Activated T-cell treated with anti-CD3 and anti-CD28 coated beads, Interleukin-2, amount 50 U/mL, for 1 hour (primary cell): ENCODE measurements at places on chromosomes 16 and 17.

DNA sequence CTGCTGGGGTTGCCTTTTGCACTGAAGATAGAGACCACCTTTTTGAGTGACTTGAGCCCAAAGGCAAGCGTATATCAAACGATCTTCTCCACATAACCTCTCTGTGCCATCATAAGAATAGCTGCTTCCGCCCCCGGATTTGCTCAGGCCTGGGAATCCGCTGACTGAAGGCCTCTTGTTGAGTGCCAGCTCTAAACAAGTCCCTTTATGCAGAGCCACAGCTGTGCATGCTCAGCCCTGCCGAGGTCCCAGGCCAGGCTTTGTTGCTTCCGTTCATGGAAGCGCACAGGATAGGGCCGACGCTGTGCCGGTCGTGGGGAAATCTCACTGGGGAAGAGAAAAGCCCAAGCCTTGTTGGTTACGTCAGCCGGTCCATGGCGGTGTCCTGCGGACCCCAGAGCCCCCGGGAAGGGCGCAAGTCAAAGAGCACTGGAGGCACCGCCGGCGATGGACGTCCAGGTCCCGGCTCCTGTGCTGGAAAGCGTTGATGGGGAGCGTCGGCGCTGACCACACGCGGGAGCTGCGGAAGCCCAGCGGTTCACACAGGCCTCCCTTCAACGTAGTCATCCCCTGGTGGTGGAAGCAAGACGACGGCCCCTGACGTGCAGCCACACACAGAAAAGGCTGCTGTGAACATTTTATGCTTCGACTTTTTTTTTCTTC is 23.5 kb upstream of the RPL13 start:
- no peak for DNase-seq

- no peak for DNase-seq
These were observed 15.9 kb downstream of the GRB7 start for GRCh38 chr17:39753514-39754160.

- no peak for DNase-seq
These were observed 267.8 kb upstream of the FOXF1 start for GRCh38 chr16:86242244-86243122.

- no peak for DNase-seq
These were observed 90.0 kb downstream of the GNAO1 start for GRCh38 chr16:56281249-56281805.

- DNase-seq: no peak
These were observed 47.4 kb downstream of the KATNIP start for GRCh38 chr16:27597361-27597760.

DNA sequence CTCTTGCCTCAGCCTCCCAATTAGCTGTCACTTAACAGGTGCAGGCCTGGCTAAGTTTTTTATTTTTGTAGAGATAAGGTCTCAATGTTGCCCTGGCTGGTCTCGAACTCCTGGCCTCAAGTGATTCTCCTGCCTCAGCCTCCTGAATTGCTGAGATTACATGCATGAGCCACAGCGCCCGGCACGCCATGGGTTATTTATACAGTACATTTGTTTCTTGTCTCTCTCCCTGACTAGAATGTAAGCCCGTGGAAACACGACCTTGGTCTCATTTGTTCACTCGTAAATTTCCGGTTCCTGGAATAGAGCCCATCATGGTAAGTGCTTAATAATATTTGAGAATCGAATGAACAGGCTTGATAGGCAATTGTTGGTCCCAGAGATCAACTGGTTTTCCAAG is 2.0 kb downstream of the SLC25A19 start:
- DNase-seq: no peak

- DNase-seq: peak; percentile 26
These were observed 667 bp downstream of the OGFOD1 start for GRCh38 chr16:56451753-56452689.

DNA sequence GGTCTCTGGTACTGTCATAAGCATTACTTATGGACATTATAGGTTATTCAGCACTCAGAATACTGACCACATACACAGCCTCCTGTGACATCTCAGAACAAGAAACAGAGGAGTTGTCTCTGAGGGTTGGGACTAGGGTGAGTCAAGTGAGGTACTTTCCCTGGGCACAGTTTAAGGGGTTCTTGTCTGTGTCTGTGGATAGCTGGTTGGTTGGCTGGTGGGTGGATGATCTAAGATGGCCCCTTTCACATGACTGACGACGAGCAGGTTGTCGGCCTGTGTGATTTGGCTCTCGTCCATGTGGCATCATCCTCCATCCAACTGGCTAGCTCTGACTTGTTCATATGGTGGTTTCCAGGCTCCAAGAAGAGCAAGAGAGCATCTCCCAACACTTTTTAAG is 163.9 kb downstream of the PRKCB start:
- no peak for DNase-seq

DNA sequence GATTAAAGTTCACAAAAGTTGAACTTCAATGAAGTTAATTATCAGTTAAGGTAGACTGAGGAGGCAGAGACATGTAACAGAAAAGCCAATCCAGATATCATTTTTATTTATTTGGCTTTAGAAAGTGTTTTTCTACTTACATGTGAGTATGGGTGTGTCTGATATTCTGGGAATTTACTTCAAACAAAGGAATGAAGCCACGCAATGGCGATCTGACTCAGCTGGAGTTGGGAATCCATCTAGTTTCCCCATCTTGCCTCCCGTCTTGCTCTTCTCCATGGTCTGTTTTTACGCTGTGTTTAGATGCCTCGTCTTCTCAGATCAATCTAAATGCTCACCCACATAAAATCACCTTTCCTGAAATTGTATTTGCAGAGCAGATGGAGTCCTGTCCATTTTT is 1.7 kb upstream of the KCNJ16 start:
- no peak for DNase-seq

DNA sequence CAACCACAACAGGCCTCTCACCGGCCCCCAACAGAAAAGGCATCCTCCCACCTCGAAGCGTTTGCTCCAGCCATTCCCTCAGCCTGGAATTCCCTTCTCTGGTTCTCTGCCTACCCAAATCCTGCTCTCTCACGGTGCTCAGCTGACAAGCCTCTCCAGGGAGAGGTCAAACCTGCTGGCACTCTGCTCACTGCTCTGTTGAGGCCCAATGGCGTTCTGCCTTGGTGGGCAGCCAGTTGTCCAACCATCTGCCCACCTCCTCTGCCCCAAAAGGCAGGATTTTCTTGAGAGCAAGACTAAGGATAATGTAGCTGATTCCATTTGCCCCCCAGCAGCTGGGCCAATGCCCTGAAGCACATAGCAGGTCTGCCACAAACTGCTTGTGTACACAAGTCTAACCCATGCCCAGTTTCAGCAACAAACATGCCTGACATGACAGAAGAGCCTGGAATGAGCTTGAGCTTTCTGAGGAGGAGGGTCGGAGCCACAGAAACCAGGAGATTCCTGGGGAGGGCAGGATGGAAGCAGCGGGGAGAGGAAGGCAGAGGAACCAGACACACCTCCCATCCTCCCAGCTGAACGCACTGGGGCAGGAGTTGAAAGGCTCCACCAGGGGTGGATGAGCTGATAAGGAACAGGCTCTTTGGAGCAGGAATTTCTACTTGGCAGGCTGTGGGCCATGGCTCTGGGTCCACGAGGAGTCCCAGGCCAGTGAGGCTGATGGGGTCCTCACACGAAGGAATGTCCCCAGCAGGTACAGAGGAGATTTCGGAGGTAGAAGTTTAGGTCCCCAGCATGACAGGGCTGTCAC is 23.9 kb downstream of the ARHGAP27 start:
- DNase-seq: no peak

- DNase-seq: no peak
These were observed 45.2 kb upstream of the SLC5A11 start for GRCh38 chr16:24800586-24800985.

GRCh38 chr17:13044572-13045065 is 26.8 kb upstream of the ELAC2 start:
- no peak for DNase-seq

DNA sequence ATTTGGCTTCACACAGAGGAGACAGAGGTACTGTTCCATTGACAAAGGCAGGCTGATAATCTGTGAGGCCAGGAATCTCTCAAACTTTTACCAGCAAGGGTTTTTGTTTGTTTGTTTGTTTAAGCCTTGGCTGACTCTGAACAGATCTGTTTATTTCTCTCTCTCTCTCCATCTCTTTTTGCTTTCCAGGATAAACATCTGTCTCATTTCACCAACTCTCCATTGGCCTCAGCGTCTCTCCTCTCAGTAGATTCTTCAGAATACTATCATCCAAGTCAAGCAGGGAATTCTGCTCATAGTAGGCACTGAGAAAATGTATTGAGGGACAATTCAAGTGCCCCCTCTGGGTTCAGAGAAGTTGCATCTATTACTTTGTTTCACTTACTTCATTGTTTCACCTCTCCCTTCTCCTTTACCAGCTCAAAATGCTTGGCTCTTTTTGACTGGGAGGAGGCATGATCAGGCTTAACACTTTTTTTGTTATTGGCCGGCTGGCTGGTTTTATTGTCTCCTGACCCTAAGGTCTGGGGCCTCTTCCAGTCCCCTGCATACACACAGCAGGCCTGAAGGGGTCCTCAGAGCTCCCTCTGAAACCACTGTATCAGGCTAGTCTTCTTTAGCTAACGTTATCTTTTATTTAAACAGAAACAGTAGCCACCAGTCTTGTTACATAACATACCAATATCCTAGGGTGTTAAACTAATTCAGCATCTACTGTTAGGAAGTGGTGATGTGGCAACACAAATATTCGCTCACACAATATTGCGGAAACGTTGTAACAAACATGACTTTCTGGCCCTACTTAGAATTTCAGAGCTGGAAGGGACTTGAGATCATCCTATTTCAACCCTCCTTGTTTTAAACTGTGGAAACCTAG is 2.0 kb upstream of the YPEL2 start:
- peak; percentile 36 for DNase-seq

DNA sequence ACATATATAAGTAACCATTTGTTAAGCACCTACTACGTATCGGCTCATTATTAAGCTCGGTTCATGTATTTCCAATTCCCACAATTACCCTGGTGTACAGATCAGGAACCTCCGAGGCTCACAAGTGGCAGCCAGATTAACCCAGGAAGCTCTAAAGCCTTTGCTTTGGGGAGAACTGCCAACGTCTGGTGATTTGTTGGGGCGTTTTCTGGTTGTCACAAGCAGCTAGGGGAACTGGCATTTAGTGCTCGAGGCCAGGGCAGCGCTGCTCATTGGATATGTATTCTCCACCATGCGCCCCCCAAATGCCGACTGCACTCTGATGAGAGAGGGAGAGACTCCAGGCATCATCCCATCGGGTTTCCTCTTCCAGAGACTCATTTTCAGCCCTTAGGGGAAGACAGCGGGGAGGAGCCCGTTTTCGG is 541 bp downstream of the ZNF18 start:
- no peak for DNase-seq

DNA sequence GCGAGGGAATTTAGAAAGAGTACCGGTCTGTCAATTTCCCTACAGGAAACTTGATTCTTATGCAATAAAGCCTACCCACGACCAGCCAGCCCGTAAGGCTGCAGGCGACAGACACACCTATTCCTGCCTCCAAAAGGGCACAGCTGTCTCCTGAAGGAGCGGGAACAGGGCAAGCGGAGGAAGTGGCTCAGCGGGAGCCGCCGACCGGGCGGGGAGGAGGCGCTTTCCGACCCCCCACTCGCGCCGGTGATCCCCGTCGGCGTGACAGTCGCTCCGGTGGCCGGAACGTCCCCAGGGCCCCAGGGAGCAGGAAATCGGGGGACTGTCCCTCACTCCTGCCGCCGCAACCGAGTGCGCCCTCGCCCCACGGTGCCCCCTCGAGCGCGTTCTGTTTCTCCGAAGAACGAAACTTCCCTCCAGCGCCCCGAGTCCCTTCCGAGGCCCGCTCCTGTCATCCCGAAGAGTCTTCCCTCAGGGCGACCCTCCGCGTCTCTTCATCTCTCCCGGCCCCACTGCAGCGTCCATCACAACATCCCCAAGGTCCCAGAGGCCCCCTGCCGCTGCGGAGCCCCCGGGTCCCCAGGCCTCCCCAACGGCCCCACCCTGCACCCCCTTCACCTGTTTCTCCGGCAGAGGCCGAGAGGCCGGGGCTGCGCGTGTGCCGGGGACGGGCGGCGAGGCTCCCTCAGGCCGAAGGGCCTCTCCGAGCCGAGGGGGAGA is 421 bp downstream of the STAT3 start:
- DNase-seq: peak; percentile 46

DNA sequence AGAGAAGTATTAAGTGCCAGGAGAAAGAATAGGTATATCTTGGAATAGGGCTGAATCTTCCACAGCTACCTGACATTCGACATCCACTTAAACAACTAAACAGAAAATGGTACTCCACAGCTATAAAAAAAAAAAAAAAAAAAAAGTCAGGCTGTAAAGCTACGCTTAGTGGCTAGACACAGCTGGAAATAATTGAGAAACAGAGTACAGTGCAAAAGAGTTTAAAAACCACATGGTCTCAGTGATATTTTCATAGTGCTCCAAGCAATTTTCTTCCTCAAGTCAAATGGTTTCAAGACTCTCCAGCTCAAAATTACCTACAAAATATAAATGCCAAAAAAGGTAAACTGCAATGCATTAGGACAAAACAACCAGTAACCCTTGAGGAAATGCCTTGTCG is 607.1 kb downstream of the KCNJ2 start:
- no peak for DNase-seq

DNA sequence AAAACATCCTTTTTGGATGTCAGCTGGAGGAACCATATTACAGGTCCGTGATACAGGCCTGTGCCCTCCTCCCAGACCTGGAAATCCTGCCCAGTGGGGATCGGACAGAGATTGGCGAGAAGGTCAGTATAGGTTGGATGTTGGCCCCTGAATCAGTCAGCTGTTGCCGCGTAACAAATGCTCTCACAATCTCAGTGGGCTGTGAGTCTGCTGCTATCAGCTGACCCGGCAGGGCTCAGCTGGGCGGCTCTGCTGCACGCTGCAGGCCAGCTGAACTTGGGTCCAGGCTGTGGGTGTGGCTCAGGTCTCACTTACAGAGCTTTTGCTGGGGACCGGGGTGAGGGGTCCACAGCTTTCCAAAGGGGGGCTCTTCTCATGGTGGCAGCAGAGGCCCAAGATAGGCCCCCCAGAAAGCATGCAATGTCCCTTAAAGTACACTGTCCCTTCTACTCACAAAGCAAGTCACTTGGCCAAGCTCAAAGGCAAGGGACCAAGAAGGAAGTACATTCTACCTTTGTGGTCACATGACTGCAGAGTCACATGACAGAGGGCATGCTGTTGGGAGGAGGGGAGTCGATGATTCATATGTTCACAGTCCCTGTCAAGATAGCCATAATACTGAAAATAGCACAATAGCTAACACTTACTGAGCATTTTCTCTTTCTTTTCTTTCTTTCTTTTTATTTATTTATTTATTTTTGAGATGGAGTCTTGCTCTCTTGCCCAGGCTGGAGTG is 134.2 kb downstream of the ABCC1 start:
- no peak for DNase-seq

DNA sequence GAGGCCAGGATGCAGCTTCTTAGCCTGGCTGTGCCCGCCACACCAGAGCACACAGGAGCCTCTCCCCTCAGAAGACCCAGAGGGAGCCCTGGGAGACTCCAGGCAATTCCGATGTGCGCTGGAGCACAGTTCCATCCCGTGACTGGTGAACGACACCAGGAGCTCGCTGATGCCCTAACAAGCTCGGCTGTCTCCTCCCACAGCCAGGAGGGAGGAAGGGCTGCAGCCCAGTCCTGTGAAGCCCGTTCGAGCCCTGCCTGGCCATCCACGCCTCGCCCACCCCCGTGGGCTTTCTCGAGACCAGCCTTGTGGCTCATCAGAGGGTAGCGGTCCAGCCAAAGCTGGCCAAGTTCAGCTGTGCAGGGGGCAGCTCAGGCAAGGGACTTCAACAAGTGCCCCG is 21.8 kb upstream of the RASD1 start:
- DNase-seq: no peak
